ENCODE measurements at places on chromosomes 11 and 22.

- peaks cover 19% of the 10 kb centered on the region for H3K27me3 ChIP-seq
- no peak overlapping the region for H3K27ac ChIP-seq
- no peak overlapping the region for H3K4me3 ChIP-seq
- H3K4me1 ChIP-seq, result no peaks in the 10 kb centered on the region
These were observed 409.4 kb upstream of the B3GAT1 start for GRCh38 chr11:134821422-134821821.

DNA sequence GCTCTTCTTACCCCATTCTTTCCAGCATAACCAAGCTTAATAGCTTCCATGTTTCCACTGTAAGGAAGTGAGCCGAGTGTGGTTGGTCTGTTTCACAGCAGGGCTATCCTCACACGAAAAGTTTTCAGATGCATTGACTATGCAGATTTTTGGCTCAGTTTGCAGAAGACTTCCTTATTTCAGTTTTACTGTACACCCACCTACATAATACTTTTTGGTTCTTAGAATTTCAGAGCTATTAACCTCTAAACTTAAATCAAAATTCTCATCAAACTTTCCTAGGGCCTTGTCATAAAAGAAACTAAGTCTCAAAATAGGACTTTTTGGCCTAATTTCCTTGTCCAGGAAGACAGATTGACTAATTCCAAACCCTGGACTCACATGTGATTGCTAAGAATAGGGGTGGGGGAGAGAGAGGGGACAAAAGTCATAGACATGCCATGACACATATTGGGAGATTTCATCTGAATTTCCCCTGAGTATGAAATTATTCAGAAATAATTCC, 7.3 kb upstream of the EHF start:
- no peak overlapping the region for H3K4me3 ChIP-seq
- H3K4me1 ChIP-seq, result no peaks in the 10 kb centered on the region
- H3K27ac ChIP-seq, result no peak overlapping the region

DNA sequence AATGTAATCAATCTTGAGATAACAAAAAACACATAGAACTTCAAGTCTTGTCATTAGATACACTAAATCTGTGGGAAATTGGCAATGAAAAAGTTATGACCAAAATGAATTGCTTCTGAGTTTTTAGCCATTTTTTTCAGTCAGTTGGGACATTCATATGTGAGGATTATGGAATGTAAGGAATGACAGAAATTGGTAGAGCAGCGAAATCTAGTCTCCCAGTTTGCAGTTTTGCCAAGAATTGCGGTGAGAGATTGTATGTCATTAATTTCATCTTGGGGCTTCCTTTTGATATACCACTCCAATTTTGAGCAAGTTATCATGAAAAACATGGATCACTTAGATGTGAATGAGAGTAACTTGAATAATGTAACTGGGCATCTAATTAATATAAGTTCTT, 49.9 kb downstream of the SIK2 start:
- H3K4me1 ChIP-seq, result no peaks in the 10 kb centered on the region
- no peaks in the 10 kb centered on the region for H3K27me3 ChIP-seq
- no peak for DNase-seq
- no peak overlapping the region for H3K4me3 ChIP-seq

DNA sequence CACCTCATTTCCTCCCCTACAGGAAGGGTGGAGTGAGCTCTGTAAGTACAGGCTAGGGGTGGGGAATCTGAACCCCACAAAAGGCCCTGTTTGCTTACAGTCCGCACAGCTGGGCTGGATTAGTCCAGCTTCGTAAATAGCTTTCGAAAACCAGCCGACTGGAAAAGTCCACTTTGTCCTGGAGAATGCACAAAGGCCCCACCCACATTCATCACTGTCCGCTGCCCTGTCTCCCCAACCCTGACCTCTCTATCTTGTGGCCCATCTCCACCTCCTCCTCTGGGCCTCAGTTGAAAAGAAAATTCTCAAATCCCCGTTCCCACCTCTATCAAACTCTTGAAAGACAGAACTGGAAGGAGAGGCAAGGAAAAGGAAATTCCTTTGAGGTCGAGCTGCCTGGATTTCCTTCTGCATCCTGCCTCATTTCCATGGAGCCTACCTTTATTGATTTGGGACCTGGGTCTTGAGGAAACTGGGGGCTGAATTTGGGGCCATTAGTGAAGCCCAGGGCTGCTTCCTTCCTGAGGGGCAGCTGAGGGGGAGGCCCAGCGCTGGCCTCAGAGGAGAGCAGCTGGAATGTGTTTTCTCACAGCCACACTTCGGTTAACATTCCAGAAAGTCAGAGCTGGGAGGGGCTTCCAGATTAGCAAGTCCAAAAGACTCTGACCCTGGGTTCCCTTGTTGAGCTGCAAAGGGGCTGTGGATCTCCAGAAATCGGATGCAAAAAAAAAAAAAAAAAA, 147.6 kb downstream of the FBXO7 start:
- no peak overlapping the region for H3K4me3 ChIP-seq
- peaks cover 26% of the 10 kb centered on the region for H3K4me1 ChIP-seq
- H3K36me3 ChIP-seq, result no peaks in the 10 kb centered on the region
- peak overlapping the region; percentile 83 for H3K27ac ChIP-seq
- DNase-seq, result peak; percentile 44

DNA sequence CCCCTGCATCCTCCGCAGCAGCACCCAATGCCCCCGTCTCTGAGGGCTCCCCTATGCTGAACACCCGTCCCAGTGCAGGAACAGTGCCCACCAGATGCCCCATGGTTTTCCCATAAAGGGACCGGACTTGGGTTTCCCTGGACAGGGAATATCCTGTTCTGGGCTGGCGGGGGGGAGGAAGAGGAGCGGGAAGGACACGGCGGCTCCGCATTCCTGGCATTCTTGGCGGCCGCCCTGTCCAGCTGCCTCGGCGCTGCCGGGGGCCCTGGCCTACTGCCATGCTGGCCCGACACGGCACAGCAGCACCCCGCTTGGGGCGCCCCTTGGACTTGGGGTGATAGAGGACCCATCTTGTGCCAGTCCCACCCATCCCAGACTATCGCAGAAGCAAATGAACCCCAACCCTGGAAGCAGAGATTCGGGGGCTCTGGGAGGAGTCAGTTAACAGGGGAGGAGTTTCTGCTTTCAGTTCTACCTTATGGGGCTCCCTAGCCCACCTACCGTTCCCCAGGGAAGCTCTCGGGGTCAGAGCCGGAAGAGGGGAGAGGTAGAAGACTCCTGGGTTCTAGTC, 23.7 kb upstream of the CBX7 start:
- H3K4me1 ChIP-seq, result peaks cover 26% of the 10 kb centered on the region
- peak overlapping the region; percentile 79 for H3K27ac ChIP-seq
- peak; percentile 57 for DNase-seq

- peaks cover 2% of the 10 kb centered on the region for H3K4me1 ChIP-seq
- H3K27ac ChIP-seq, result peak overlapping the region; percentile 98
- peak; percentile 8 for DNase-seq
- peak overlapping the region; percentile 40 for H3K4me3 ChIP-seq
- no peaks in the 10 kb centered on the region for H3K36me3 ChIP-seq
These were observed 924 bp downstream of the C11orf65 start for GRCh38 chr11:108466405-108466804.

GRCh38 chr22:32211011-32211410, 6.1 kb upstream of the RFPL2 start:
- H3K27ac ChIP-seq, result no peak overlapping the region
- H3K27me3 ChIP-seq, result peaks cover 3% of the 10 kb centered on the region
- no peak overlapping the region for H3K4me3 ChIP-seq
- DNase-seq, result no peak

DNA sequence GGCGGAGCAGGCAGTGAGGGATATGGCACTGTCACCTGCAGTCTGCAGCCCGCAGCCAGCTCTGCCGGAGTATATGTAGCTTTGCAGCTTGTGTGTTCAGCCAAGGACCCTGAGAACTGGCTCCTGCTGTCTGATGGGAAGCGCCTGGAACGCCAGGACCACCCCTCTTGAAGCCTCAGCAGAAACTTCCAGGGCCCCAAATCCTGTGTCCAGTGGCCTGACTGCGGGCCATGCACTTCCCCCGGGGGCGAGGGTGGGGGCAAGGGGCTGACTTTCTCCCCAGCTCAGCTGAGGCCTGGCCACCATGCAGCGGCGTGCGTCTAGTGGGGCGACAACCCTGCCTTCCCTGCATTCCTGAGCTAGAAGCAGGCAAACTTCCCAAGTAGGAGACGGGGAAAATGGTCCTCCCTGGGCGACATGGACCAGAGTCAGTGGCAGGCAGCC, 32.3 kb downstream of the PISD start:
- H3K4me3 ChIP-seq, result peak overlapping the region; percentile 73
- H3K36me3 ChIP-seq, result no peaks in the 10 kb centered on the region
- H3K27ac ChIP-seq, result peak overlapping the region; percentile 87
- no peak for DNase-seq

GRCh38 chr22:27068121-27068520, 410.7 kb downstream of the MIAT start:
- no peaks in the 10 kb centered on the region for H3K36me3 ChIP-seq
- no peak overlapping the region for H3K4me3 ChIP-seq
- no peaks in the 10 kb centered on the region for H3K4me1 ChIP-seq
- H3K27me3 ChIP-seq, result peaks cover 14% of the 10 kb centered on the region
